GM23338 (cell line): ENCODE measurements at places on chromosomes 2 and 18. TPM values are rescaled to one million over a fixed set of nuclear protein-coding genes. Genes with fewer than 3 reads are reported as not detected.

DNA sequence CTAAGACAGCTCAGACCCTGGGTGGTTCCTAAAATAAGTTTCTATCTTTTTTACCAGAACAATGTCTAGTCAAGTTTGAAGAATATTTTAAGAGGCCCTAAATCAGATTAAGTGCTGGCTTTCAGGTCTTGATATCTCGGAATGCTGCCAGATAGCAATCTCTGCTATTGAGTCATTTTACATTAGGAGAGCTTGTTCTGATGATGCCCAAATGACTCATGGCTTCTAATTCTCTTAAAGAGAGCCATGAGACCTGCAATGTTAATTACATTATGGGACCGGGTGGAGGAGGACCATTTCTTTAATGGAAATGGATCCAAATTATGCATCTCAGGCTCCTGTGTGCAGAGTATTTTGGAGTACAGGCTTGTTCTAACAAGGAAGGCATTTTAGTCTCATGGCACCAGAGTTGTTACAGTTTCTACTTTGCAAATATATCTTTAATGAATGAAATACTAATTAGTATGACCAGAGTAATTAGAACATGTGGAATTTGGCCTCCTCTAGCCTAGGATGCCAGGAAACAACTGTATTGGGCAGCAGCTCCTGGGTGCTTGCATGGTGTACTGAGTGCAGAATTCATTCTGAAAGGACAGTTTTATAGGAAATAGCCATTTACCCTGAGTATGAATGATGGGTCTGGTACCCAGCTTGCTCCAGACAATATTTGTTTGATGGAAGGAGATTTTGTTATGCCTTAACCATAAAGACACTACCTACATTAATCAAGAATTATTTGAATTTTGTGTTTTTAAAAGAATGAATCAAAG is 94.0 kb upstream of the SULT1C3 start:
- no peak for DNase-seq

GRCh38 chr2:113965644-113966043 is 75.8 kb downstream of the ACTR3 start:
- DNase-seq, result peak; percentile 72

- DNase-seq, result no peak
Observed at GRCh38 chr2:60500861-60501260, 52.6 kb downstream of the BCL11A start.

DNA sequence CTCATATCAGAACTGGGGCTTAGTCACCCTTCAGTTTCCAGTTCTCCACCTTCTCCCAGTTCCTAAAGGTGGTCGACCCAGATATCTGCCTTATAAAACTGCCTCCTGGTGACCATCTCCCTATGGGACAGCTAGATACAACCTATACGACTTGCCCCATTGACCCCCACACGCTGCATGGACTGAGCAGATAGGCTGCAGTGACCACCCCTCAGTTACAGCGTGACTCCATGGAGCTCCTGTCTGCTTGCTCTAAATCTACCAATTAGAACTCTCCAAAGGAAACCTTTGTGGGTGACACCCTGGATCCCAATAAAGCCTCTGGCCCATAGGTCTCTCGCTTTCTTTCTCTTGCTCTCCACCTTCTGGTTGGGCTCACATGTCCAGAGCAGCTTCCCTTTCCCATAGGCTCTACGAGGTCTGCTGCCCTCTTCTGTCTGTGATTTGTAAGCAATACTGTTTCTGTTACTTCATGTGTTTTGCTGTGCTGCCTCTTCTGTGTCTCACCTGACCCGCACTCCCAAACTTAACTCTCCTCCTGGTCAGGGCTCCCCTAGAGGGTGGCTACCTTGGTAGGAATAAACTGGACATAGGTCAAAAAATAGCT is 971.3 kb upstream of the FAM98A start:
- DNase-seq, result peak; percentile 53

DNA sequence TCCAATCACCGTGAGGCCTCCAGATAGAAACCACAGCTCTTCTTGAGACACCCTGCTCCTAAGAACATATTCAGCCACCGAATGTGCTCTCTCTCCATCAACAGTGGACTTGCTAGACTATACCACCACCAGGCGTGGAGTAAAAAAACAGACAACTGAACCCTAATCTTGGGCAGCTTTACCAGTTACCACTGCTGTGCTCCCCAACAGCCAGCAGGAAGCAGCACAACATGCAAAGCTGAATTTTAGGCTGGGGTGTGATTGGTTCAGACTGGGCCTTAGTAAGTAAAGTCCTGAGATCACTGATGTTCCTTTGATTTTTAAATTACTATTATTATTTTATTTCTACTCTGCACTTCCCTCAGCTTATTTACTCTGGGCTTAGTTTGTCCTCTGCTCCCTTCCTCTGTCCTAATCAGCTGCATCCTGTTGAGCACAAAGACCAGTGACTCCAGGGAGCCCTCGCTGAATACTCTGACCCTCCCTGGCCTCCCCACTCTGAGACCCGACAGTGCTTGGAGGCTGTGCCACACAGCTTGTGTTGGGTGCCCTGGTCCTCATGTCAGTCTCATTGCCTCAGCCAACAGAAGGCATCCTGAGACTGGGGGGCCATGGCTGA is 21.9 kb downstream of the MRPL35 start:
- peak; percentile 80 for DNase-seq

GRCh38 chr2:76128622-76129021 is 417.9 kb upstream of the GCFC2 start:
- no peak for DNase-seq

- no peak for DNase-seq
Observed at GRCh38 chr2:168152902-168153530, 94.4 kb downstream of the STK39 start.

DNA sequence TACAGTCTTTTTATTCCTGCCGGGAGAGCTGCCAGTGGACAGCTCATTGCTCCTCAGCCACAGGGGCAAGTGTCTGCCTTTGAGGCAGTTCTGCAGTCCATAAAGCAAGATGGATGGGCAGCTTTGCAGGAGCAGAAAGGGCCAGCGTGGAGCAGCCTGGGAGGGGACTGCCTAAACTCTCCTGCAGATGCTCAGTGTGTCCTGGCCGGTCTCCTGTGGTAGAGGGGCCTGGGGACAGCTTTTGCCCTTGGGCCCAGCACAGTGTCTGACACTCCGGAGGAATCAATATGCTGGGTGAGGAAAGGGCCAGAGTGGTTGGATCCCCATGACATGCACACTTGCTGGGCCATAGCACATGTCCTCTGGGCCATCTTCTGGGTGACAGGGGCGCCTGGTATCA is 65.7 kb upstream of the DAPL1 start:
- no peak for DNase-seq

DNA sequence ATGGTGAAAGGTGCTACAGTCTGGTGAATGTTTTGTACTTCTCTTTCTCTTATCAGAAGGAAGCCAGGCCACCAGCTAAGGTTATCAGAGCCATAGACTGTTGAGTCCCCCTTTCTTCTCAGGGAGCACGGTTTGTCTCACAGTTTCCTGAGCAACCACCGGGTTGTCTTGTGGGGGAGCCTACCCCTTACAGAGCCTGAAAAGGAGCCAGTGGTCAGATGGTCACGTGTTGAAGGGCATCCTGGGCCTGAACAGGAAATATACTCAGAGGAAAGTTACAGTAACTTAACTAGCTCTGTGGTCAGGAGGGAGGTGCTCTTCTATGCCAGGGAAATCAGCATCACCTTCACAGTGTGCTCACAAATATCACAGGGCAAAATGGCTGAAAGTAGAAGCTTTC is 11.6 kb downstream of the CD28 start:
- DNase-seq, result no peak

DNA sequence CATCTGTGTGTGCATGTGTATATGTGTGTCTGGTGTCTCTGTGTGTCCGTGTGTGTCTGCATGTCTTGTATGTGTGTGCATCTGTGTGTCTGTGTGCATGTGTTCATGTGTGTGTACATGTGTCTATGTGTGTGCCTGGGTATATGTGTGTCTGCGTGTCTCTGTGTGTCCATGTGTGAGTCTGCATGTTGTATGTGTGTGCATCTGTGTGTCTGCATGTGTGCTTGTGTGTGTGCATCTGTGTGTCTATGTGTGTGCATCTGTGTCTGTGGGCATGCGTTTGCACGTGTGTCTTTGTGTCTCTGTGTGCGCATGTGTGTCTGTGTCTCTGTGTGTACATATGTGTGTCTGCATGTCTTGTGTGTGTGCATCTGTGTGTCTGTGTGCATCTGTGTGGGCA is 207.7 kb downstream of the TNS1 start:
- no peak for DNase-seq

DNA sequence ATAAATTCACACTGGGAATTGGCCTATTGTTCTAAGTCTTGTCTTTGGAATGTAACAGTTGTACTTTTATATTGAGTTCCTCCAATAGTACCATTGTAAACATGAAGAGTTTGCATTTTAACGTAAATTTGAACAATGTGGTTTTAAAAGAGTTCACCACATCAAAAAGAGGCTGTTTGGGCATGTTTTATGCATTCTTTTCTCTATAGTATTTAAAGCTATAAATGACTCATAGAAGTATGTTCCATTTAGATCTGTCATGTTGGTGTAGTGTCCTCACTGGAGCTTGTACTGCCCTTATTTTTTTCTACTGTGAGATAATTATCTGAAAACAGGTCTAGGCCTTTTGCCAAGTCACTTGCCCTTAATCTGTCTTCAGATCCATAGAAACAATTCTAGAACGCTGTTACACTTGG is 141.9 kb downstream of the RHBDD1 start:
- DNase-seq, result no peak

GRCh38 chr18:75262511-75262910 is 51.9 kb downstream of the TSHZ1 start:
- no peak for DNase-seq

GRCh38 chr18:36650266-36650665 is 178.5 kb downstream of the TPGS2 start:
- DNase-seq, result no peak

DNA sequence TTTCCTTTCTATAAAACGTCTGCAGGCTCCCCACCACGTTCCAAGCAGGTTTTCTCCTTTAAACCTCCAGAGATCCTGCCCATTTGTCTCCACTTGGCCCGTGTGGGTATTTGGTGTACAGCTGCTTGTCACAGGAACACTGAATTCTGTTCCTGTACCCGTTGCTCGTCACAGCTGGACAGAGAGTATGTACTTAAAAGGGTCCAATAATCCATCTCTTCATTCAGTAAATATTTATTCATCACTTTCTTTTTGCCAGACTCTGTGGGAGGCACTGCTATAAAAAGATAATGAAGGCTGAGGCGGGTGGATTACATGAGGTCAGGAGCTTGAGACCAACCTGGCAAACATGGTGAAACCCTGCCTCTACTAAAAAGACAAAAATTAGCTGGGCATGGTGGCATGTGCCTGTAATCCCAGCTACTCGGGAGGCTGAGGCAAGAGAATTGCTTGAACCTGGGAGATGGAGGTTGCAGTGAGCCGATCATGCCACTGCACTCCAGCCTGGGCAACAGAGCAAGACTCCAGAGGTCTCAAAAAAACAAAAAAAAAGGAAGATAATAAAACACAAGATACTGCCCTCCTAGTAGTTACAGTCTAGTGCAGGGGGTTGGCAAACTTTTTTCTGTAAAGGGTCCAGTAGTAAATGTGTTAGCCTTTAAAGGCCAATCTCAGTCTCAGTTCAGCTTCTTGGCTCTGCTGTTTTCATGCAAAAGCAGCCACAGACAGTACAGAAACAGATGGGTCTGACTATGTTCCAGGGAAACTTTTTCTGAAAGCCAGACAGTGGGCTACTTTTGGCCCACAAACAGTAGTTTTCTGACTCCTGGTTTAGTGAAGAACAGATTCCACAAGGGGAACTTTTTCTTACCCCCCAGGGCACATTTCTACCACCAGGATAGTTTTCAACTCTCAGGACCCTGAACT is 309.9 kb upstream of the RAB12 start:
- no peak for DNase-seq

- DNase-seq, result no peak
Observed at GRCh38 chr18:54561706-54562267, 29.3 kb upstream of the DYNAP start.

GRCh38 chr2:64029116-64029665 is 10.0 kb upstream of the VPS54 start:
- DNase-seq, result no peak

DNA sequence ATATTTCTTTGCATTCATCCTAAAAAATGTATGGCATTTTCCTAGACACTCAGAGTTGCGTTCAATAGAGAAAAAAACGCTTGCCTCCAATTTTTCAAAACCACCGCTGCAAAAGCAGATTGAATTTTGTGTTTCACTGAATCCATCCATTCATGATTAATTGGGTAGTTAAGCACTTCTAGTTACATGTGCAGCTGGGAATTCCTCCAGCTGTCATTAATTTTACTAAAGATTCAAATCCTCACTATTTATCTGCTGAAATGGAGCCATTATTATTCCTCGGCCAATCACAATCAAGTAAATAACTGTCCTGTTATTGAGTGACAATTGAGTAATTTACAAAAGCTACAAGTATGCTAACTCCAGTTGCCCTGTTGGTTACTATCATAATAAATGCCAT is 75.8 kb upstream of the ARL5A start:
- DNase-seq, result no peak

GRCh38 chr18:35074581-35074980 is 33.4 kb downstream of the MAPRE2 start:
- no peak for DNase-seq

Gene TRPM8
- 0.14 and 1.4 TPM in 2 replicates for total RNA-seq

Gene IL1R2
- not detected in 2 replicates for total RNA-seq

Gene RAPH1
- total RNA-seq, result 36.2 and 39.1 TPM in 2 replicates

Gene GBX2
- total RNA-seq, result 0.50 and 1.3 TPM in 2 replicates

Gene SERPINB3
- 0.59 TPM in 1 of 2 replicates, not detected in the other for total RNA-seq

Gene SERPINB11
- total RNA-seq, result not detected in 2 replicates

Gene MYO1B
- 60.4 and 70.6 TPM in 2 replicates for total RNA-seq

Gene BBS5
- 0.10 and 0.35 TPM in 2 replicates for total RNA-seq

Gene KCNG2
- 0.52 TPM in 1 of 2 replicates, not detected in the other for total RNA-seq
